ENCODE measurements at places on chromosomes 3 and 15. TPM values are rescaled to one million over a fixed set of nuclear protein-coding genes. Genes with fewer than 3 reads are reported as not detected.

Gene LARP6
- total RNA-seq, result 0.19 TPM

Gene SAXO2
- total RNA-seq, result 0.41 TPM

Gene ABHD2
- 72.6 TPM for total RNA-seq

Gene PARP9
- 30.9 TPM for total RNA-seq

Gene RBM15B
- 42.3 TPM for total RNA-seq

Gene ITGA11
- total RNA-seq, result not detected

Gene SUMF1
- total RNA-seq, result 9.4 TPM

Gene KNG1
- total RNA-seq, result 0.28 TPM

Gene NSUN3
- total RNA-seq, result 19.3 TPM

Gene CPA3
- 0.11 TPM for total RNA-seq

Gene VWA5B2
- total RNA-seq, result not detected

Gene AGBL1
- 0.05 TPM for total RNA-seq

Gene TP63
- 0.54 TPM for total RNA-seq

Gene ACKR2
- 0.14 TPM for total RNA-seq

Gene MESP2
- not detected for total RNA-seq

Gene SUSD5
- not detected for total RNA-seq

Gene PIGZ
- total RNA-seq, result 0.82 TPM

Gene TF
- 8.2 TPM for total RNA-seq
